ENCODE measurements at places on chromosomes 5 and 9.
A peak's percentile ranks its signal among the peaks of the same experiment; 100 is the strongest.

- peak; percentile 19 for DNase-seq
These were observed 391 bp upstream of the NRG2 start for GRCh38 chr5:140043508-140043872.

DNA sequence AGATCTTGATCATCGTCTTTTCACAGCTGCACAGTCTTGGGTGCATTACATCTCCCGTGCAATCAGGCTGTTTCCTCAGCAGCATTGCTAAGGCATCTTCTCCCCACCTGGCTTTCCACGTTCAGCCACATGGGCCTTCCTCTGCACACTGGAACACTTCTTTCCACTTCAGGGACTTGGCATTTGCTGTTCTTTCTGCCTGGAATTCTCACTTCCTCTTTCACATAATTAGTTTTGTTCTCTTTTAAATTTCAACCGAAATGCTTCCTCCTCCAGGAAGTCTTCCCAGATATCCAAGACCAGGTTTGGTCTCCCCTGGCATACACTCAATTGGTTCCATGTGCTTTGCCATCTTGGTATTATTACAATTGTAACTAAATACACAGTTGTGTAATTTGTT lies 43.8 kb downstream of the WHRN start:
- no peak for DNase-seq

GRCh38 chr5:153629027-153629895 lies 138.8 kb downstream of the GRIA1 start:
- no peak for DNase-seq

- no peak for DNase-seq
These were observed 70.6 kb downstream of the C9orf50 start for GRCh38 chr9:129550199-129550839.

- peak; percentile 56 for DNase-seq
These were observed 2.6 kb upstream of the RFX3 start for GRCh38 chr9:3528451-3528850.

- DNase-seq = no peak
These were observed 23.9 kb downstream of the SPARC start for GRCh38 chr5:151662805-151663204.

- no peak for DNase-seq
These were observed 1740.1 kb upstream of the WWC1 start for GRCh38 chr5:166551384-166551783.

DNA sequence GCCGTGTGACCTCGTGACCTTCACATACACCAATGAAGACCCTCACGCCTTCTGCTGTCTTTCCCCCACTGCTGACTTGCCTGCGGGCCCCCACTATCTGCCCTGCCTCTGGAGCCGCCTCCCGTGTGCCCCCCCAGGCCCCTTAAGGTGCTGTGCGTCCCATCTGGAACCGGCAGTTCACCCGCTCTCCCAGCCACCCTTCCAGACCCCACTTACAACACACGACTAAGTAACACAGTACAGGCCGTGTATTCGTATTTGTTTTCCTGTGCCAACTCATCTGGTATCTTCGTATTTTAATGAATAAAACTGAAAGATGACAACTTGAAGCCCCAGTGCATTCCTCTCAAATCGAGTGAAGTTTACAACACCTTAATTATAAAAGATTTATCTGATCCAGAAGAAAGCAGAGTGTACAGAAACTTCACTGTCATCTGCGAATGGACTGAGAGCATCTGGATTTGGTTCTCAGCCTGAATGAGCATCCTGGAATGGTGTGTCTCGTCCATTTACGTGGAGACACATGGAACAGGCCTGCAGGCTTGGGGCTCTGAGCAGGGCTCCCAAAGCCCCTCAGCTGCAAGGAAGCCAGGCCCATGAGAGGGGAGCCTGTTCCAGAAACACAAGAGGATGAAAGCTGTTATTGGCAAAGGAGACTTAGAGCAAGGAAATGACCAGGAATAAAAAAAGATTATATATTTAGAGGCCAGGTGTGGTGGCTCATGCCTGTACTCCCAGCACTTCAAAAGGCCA lies 21.9 kb upstream of the TERT start:
- DNase-seq = no peak

DNA sequence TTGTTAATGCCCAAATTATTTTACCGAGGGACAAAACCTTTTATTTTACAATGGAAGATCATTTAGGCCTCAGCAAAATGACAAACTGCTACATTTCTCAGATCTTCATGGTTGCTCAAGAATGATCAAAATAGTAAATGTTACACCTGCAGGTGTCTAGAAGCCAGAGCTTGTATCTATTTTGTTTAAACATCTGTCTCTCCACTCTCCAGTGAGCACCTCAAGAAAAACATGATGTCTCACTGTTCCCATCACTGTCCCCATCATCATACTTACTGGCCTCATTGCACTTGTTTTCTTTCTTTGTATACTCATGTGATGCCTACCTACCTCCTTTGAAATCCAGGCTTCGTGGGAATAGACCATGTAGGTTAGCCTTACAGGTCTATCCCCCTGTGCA lies 149.6 kb downstream of the TTLL11 start:
- DNase-seq = no peak

DNA sequence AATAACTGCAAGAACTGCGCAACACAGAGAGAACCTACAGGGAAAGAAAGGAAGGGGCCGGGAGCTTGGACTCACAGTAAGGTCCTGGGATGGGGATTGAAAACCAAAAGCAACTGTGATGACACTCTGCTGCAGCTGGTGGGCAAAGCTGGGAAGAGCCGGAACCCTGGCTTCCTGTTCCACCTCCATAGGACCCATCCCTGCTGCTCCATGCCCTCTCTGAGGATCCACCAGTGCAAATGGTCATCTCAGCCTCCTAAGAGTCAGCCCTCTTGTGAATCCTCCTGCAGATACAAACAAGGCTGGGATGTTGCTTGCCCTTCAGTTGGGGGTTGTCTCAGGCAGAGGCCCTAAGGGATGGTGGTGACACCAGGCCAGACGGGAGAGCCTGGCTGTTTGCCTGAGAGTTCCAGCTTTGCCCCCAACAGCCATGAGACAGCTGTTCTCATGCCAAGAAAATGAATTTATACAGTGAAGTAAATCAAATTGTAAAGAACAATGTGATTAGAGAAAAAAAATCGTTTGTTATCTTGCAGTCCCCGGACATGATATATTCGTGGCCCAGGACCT lies 90.8 kb downstream of the TENT4A start:
- no peak for DNase-seq

DNA sequence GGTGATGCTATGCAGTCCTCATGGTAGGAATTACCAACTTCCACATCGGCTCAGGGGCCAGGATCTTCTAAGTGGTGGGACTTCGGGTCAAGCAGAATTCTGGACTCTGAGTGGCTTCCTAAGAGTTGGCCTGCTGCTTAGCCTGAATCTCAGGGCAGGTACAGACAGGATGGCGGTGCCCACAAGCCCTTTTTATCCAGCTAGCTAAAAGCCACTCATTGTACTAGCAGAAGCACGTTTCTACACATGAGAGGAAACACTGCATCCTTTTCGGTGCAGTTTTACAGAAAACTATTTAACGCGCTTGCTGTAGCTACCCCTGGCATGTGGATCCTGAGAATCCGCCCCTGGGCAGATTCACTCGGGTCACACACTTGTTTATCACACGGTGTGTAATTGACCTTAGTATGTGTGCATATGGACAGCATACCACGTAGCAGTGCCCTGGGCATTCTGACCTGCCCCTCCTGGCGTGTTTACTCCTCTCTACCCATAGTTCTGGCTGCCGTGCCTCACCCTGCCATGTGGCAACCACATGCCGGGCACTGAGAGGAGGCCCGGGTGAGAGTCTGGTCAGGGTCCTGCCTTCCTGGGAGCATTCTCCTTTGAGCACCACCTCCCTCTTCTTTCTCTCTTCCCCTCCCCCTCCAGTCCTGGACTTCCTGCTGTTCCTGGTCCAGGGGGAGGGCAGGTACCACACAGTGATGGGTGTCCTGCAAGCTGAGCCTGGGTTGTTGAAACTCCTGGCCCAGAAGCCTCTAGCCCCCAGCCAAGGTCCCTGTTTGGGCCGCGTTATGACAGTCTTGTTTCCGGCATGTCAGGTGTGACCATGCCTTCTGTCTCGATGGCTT lies 65.9 kb downstream of the DAB2IP start:
- DNase-seq = no peak

GRCh38 chr5:109853377-109853776 lies 163.7 kb downstream of the MAN2A1 start:
- DNase-seq = no peak

DNA sequence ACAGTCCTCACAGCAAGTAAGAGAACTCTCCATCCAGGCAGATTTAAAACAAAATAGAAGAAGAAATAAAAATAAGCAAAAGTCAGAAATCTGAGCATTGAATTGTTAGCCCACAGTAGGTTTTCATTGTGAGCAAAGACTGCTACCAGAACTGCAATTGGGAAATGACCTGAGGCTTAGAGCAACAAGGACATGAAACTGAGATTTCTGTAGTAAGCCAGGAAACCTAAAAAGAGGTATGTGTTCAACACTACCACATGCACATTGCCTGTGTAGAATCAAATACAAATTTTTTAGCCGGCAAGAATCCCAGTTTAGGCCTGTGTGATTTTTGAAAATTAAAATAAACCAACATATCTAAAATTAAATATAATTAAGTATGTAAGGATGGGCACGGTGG lies 928.4 kb upstream of the WWC1 start:
- no peak for DNase-seq
